ENCODE measurements at places on chromosomes 6 and 20.

- peak; percentile 26 for DNase-seq
These were observed 46.2 kb upstream of the SUPT3H start for GRCh38 chr6:45423824-45424450.

DNA sequence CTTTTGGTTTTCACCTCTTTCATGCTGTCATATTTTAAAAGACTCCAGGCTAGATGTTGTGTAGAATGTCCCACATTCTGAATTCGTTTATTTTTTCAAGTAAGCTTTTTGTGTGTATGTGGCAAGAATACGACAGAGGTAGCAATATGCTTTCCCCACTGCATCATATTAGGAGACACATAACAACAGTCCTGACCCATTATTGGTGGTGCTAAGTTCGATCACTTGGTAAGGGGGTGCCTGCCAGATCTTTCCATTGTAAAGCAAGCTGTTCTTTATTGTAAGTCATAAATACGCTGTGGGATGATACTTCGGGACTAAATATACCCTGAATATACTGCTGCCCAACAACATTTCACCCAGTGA is 588 bp upstream of the NCOA3 start:
- DNase-seq: no peak

DNA sequence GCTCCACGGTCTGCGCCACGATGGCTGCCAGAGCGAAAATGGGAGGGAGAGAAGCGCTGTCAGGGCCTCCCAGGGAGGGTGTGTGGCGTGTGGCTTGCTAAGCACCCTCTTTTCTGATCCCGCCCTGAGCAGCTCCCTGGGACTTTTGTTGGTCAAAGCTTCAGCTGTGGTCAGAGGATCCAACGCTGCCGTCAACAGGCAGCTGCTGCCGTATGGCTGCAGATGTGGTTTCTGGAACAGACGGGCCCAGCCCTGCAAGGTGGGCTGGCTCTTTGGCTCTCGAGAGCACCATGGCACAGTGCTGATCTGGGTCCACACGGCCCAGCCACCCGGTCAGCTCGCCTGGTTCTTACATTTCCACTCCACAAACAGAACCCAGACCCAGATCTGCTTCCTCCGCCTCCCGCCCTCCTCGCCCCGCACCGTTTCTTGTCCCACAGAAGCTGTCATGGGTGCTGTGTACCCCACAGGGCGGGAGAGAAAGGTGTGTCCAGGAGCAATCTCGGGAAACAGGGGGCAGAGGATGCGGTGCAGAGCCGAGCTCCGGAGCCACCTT is 86.0 kb upstream of the BHLHE23 start:
- DNase-seq: no peak

DNA sequence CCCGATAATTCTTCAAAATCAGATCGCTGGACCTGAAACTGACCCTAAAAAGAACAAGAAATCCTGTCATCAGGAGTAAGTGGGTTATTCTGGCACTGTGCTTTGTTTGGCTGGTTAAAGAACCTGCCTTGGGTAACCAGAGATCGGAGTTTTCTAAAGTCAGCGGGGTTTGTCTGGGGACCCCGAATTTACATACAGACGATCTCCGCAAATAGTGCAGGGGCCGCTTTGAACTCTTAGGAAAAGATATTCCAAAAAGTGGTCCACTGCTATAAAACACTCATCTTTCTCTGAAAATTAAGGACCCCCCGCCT is 33.0 kb upstream of the BTN3A2 start:
- DNase-seq: no peak

DNA sequence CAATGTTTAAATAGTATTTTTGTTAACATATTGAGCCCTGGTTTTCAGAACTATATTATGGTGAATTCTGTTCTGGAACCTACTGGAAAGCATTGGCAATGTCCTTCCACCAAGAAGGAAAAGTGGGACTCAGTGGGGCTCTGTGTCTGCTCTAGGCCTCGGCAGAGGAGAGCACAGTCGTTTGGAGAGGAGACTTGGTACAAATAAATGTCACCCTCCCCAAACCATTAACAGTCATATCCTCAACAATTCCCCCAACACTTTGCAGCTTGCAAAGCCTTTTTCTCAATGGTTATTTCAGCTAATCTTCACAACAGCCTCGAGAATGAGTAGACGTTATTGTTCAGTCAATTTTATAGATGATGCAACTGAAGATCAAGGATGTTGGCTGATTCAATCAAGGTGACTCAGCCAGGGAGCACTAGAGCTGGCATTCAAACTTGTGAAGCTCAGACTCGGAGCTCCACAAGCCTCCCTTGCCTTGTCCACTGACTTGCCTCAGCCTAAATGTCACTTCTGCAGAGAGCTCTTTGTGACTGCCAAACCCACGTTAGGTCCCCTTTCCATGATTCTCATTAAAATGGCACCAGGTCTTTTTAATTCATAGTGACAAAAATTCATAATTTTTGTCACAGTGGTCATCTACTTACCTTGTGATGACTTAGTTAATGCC is 60.6 kb downstream of the TOX2 start:
- DNase-seq: no peak

- DNase-seq: no peak
These were observed 237.3 kb upstream of the CNR1 start for GRCh38 chr6:88403486-88403885.

GRCh38 chr6:169235286-169235685 is 18.4 kb downstream of the THBS2 start:
- DNase-seq: no peak

DNA sequence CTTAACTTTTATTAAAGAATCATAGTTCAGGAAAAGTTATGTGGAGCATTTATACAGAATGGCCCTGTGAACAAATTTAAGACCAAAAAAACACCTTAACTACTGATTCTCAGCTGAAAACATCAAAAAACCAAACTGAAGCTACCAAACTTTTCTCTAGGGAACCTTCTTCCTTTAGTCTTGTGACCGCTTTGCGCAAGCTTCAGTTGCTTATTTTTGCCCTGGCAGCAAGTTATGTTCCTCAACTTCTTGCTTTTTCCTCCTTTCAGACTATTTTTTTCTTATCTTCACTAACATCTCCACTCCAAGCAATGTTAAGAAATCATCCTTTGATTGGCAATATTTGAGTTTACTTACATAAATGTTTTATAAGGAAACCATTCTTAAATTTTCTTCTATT is 100.1 kb downstream of the MYB start:
- DNase-seq: no peak

DNA sequence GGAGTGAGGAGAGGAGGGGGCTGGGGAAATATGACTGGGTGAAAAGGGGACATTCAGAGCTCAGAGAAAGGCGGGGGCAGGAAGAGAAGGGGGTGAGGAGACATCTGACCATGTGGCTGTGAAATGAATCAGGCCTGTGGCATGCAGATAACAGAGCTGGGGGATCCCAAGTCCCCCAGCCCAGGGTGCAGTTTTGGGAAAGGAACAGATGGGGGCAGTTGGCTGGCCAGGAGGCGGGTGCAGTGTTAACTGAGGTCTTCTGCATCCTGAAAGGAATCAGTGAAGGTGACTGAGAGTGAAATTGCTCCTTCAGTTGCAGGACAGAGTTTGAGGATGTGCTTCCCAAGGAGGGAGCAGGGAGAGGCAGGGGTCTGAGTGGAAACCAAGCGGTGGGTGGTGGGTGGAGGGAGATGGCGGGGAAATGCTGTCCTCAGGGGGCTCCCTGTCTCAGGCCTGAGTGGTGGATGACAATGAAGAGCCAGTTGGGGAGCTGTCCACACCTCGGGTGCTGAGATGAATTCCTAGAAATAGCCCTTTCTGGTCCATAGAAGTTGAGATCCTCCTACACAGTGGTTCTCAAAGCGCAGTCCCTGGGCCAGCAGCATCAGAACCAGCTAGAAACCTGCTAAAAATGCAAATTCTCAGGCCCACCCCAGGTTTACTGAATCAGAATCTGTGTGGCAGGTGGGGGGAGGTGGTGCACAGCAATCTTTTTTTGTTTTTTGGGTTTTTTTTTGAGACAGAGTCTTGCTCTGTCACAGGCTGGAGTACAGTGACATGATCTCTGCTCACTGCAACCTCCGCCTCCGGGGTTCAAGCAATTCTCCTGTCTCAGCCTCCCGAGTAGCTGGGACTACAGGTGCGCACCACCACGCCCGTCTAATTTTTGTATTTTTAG is 26.0 kb upstream of the CCDC167 start:
- no peak for DNase-seq

DNA sequence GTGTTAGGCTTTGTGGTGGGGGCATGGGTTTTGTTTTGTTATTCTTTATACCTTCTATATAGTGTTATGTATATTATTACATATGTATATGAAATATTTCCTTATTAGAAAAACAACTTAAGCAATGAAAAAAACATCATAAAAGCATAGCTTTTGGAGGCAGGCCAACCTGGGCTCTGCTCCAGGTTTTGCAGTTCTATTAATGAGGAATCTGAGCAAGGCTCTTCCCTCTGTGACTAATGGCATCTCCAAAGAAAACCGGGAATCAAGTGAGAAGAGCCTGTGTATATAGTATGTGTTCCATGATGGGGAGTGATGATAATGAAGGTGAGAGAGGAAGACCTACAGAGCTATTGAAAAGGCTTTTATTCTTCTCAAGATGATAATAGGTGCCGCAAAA is 291.1 kb downstream of the CLIC5 start:
- no peak for DNase-seq

DNA sequence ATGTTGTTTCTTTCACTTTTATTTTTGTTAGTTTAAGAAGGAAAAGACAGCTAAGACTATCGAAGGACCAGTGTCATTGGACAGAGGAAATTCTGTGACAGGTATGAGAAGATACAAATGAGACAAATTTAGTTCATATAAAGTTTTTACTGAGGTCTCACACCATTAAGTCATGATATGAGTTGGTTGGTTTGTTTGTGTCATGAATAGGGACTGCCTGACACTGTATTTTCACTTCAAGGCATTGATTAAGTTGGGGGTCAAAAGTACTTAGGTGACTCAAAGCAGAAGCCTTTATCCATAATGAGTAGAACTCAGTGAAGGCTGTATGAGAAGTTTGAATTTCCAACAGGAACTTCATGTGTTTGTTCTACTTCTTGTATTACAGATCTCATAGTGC is 21.3 kb upstream of the HIVEP2 start:
- DNase-seq: no peak

DNA sequence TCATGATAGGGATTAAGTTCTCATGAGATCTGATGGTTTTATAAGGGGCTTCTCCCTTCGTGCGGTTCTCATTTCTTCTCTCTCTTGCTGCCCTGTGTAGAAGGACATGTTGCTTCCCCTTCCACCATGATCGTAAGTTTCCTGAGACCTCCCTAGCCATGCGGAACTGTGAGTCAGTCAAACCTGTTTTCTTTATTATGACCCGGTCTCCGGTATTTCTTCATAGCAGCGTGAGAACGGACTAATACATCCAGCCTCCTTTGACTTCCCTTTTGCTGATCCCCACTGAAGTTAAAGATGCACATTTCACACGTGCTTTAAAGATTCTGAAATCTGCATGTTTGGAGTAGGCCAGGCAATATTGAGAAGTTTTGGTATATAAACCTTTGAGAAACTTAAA is 543.1 kb downstream of the PRKN start:
- no peak for DNase-seq

DNA sequence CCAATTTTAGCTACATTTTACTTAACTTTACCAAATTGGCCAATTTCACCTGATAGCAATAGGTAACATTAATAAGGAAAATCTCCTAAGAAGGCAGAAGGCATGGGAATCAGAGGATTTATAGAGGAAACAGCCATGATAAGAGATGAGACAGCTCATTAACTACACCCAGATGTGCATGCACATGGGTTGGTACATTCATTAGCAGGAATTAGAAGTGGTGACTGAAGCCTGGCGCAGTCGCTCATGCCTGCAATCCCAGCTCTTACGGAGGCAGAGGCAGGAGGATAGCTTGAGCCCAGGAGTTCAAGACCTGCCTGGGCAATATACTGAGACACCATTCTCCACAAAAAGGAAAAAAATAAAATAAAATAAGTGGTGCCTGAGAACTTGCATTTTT is 173.5 kb downstream of the COL9A1 start:
- DNase-seq: no peak

DNA sequence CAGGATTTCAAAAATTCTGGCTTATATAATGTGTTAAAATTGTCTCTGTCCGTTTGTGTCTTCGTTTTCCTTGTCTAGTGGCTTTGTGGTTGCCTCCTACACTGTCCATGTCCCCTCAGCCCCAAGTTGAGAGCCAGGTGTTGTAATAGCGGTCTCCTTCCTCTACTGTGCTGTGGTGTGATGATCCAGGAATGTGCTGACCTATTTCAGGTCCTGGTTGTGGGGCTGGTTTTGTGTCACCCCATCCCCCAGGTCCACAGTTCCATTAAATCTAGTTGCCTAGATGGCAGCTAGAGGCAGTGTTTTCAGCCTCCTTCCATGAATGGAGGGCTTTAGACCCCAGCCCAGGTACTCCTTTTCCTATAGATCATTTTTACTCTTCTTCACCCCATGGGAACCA is 128.7 kb downstream of the DNAH8 start:
- DNase-seq: no peak

DNA sequence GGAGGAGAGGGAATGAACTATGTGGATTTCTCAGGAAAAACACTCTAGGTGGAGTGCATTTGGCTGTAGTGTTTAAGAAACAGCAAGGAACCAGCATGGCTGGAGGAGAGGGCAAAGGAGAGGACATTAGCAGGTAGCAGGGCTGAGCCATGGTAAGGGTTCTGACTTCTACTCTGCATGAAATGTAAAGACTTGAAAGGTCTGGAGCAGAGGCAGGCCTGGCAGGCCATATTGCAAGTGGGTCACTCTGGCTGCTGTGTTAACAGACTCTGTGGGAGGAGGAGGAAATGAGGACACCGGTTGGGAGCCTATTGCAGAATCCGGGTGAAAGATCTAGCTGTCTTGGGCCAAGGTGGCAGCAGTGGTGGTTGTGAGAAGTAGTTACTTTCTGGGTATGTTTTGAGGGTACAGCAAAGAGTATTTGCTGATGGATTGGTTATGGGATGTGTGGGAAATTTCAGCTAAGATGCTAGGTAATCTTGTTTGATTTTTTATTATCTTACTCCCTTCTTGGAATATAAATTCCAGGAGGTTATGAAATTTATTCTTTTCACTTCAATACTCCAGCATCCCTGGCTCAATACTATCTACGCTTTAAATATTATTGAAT is 115.9 kb upstream of the BCLAF1 start:
- DNase-seq: no peak

GRCh38 chr6:137754366-137754765 is 112.7 kb upstream of the TNFAIP3 start:
- DNase-seq: no peak

DNA sequence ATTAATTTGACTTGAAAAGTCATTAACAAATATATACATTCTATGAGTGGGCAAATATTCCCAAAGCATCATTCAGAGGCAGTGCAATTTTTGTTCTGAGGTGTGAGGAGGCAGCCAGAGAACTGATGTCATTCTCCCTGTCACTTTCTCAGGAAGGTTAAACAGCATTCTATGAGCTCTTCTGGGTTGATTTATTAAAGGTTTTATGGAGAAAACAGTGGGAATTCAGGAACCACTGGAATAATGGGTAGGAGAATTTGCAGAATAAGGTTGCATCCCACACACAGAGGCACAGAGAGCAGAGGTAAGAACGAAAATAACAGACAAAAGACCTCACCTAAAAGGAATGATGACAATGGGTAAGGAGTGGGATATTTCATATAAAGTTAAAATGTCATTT is 860.6 kb downstream of the TFAP2A start:
- DNase-seq: no peak

Data from activated CD4-positive, alpha-beta T cell treated with anti-CD3 and anti-CD28 coated beads, Interleukin-2, amount 50 U/mL, for 48 hours (primary cell).